Omental fat pad (tissue), 4 donors: ENCODE measurements at places on chromosomes 2 and 18.

GRCh38 chr2:221448844-221449390 lies 123.2 kb downstream of the EPHA4 start:
- DNase-seq: no peak

GRCh38 chr2:173238385-173238784 lies 116.3 kb upstream of the CDCA7 start:
- DNase-seq: no peak

- no peak for DNase-seq
These were observed 73.1 kb downstream of the ERBB4 start for GRCh38 chr2:212465456-212465855.

DNA sequence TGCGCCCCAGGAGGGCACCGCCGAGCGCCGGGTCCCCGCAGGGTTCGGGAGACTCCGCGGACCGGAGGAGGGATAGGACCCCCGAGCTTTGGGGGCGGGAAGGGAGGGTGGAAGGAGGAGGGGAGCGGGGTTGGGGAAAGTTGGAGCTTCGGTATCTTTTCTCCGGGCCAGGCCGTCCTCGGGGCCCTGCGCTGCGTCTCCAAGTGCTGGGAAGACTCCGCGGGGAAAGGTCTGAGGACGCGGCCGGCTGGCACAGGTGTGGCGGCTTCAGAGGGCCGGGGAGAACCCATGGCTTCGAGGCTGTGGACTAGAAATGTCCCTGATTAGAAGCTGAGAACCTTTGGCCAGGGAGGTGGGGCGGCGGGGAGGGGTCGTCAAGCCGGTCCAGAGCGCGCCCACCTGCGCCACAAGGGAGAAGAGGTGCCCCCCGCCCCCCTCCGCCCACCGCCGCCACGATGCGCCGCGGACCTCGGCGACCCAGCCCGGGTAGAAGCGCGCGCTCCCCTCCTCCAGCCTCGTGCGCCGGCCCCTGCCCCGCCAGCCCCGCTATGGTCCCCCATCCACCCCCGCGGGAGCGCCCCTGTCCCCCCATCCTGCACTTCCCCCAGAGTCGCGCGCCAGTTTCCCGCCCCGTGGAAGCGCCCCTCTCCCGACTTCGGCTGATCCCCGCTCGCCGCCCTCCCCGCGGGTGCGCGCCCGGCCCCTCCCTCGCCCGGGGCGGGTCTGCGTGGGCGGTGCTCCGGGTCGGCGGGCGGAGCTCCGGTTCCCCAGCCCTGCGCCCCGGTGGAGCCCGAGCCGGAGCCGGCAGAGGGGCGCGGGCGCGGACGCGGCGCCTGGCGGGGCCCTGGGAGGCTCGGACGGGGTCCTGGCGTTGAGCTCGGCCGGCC lies at the start of gene SNTG2:
SNTG2 (plus strand) TSS at position 770 of the 887 bp plus-strand sequence. CDS start 148 bp downstream, outside the sequence.
- no peak for DNase-seq

DNA sequence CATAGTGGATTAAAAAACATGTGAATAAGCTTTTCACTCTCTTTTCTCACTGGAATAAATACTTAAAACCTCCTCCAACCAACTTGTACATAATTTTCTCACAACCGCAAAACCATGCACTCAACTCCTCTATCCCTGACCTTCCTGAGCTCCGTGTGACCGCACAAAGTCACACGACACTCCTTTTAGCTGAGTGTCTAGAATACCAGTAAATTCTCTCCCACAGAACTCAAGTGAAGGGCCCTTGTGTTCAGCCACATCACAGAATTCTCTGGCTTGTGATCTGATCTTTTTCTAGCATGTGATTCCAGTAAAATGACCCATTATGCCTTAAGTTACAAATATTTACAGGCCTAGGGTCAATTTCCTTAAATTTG lies 91.2 kb upstream of the ARL4C start:
- DNase-seq: no peak

- DNase-seq: no peak
These were observed 105.0 kb downstream of the HIBCH start for GRCh38 chr2:190214426-190215194.

DNA sequence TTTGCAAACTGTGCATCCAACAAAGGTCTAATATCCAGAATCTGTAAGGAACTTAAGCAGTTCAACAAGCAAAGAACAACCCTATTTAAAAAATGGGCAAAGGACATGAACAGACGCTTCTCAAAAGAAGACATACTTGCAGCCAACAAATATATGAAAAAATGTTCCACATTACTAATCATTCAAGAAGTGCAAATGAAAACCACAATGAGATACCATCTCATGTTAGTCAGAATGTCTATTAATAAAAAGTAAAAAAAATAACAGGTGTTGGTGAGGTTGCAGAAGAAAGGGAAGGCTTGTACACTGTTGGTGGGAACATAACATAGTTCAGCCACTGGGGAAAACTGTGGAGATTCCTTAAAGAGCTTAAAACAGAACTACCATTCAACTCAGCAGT lies 126.2 kb downstream of the NAT8 start:
- DNase-seq: no peak

DNA sequence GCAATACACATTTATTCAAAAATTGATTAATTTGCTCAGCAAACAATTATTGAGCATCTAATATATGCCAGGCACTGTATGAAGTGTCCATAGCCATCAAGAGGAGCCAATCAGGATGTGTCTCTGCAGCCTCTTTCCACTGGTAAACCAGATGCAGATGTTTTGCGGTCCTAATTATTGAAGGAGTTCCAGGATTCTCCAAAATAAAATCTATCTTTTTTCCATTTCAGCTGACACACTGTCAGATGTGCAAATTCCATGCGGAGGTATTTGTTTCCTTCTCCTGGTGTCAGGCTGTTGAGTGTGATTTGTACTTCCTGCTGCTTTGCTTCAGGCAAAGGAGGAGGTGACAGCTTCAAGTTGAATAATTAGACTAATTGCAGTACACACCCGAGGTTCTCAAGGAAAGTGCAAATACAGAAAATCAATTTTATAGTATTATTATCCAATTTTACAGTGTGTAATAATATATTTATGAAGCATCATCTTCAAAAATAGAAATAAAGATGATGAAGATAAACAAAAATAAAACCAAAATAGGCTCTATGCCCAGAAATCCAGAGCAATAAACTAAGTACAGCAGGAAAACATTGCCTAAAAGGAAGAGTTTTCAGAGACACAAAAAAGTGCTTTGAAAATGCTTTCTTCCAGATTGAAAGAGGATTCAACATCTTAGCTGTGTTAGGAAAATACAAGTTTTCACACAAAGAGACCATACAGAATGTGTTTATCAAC lies 1352.9 kb upstream of the CHAC2 start:
- DNase-seq: no peak

DNA sequence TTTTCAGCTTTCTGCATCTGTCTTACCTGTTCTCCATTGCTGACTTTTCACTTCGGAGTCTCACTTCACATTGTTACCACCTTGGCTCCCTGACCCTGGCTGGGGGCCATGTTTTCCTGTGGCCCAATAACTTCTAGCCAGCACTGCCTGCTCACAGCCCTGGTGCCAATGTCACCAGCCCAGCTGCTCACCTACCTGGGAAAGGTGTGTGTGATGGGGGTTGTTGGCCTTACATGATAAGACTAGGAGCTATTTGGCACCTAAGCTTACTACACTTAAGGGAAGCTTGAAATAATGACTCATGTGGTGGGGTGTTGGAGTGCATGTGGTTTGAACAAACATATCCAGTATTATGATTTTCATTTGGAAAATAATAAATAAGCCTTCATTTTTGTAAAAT lies 37.5 kb upstream of the PGAP1 start:
- no peak for DNase-seq

GRCh38 chr18:46319783-46320182 lies 215.6 kb downstream of the HAUS1 start:
- DNase-seq: no peak

- DNase-seq: no peak
These were observed 86.2 kb upstream of the HS6ST1 start for GRCh38 chr2:128404709-128405466.

GRCh38 chr2:218168635-218169462 lies 2.1 kb upstream of the CXCR1 start:
- DNase-seq: peak; percentile 67

DNA sequence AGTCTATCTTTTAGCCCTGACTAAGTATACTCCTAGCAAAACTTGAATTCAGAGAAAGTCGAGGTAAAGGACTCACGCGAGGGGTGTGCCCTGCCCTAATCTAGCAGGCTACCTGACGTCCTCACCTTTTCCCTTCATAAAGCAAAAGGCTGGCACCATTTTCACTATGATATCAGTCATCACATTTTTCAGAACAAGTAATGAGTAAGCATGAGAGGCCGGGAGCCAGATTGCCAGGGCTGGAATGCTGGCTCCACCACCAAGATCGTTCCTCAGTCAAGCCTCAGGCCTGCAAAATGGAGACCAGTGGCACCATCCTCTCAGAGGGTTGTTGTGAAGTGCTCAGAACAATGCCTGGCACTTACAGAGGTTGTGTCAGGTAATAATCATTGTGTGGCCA lies 18.7 kb upstream of the NCKAP5 start:
- no peak for DNase-seq

- no peak for DNase-seq
These were observed 28.8 kb downstream of the HDAC4 start for GRCh38 chr2:239371726-239372686.

- DNase-seq: no peak
These were observed 94.4 kb downstream of the FANCL start for GRCh38 chr2:58146707-58147106.
